ENCODE measurements at places on chromosomes 13 and 19.

DNA sequence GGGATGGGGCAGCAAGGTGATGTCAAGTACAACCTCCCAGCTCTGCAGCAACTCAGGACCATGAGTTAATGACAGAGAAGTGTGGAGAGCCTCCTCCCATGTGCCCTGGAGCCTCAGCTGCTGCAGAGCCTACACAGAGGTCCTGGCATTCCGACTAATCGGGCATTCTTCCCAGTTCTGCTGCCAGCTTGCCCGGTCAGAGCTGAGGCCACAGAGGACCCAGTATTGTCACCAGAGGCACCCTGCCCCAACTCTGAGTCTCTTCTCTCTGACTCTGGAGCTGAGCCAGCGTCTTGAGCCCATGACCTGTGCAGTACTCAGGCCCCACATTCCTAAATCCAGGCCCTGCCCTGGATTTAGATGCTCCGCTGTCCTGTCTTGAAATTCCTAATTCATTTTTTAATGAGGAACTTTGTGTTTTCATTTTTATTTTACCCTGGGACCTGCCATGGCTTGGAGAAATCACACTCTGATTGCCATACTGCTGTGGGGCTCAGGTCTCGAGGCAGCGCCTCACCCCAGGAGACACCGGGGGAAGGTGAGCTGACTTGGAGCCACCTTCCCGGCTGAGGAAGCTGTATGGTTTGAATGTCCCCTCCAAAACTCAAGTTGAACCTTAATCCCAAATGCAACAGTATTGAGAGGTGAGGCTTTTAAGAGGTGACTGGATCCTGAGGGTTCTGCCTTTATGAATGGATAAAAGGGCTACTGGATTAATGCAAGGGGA is 144.9 kb upstream of the ZNF507 start:
- DNase-seq: no peak

- no peak for DNase-seq
Observed at GRCh38 chr13:37788346-37788745, 81.2 kb downstream of the TRPC4 start.

GRCh38 chr13:113653264-113654174 is 4.5 kb downstream of the ATP4B start:
- DNase-seq: no peak

GRCh38 chr19:15498910-15499309 is 9.4 kb upstream of the CYP4F22 start:
- no peak for DNase-seq

DNA sequence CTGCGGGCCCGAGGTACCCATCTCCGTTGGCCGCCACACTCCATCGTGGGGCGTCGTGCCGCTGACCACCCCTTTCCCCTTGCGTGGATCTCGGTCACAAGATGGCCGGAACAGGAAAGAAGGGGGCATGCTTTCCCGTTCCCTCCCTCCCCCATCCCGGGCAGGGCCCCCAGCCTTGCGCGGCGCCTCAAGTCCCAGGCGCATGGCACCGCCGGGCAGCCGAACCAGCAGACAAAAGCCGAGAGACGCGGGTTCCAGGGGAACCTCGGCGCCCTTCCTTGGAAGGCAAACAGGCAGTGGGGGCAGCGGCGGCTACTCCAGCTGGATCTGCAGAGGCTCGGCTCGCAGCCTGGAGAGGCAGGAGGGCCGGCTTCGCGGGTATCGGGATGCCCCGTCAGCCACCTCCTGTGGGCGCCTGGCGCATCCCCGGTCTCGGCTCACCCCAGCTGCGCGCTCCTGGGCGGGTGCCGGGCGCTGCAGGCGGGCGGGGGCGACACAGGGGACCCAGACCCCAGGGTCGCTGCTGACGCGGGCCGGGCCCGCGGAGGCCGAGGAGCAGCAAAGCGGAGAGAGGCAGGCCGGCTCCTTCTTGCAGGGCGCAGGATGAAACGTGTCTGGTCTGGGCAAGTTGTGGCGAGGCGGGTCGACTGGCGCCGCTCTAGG is 439 bp downstream of the DZIP1 start:
- peak; percentile 48 for DNase-seq

GRCh38 chr13:47004027-47004426 is 107.2 kb upstream of the HTR2A start:
- DNase-seq: no peak

- DNase-seq: peak; percentile 100
Observed at GRCh38 chr19:16435238-16435917, 36.4 kb downstream of the EPS15L1 start.

DNA sequence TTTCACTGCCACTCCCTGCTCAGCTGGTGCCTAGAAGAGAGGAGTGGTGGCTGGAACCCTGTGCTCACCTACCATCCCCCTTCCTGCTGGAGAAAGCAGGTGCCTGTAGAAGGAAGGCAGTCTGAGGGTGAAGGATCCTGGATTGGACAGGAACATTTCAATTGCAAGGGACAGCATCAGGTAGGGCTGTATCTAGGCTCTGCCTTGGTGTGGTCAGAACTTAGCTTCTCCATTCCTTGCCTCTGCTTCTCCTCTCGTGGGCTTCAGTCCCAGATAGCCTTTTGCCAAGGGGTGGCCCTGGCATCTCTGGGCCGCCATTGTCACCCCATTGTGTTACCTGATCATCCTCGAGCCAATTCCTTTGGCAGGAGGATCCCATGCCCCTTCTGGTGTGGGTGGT is 73.2 kb upstream of the KCTD15 start:
- DNase-seq: no peak

- DNase-seq: peak; percentile 55
Observed at GRCh38 chr13:75372517-75372916, 109.5 kb downstream of the TBC1D4 start.

- DNase-seq: no peak
Observed at GRCh38 chr13:30816736-30817135, 81.4 kb downstream of the ALOX5AP start.

- no peak for DNase-seq
Observed at GRCh38 chr13:30172593-30173302, 134.6 kb downstream of the KATNAL1 start.

DNA sequence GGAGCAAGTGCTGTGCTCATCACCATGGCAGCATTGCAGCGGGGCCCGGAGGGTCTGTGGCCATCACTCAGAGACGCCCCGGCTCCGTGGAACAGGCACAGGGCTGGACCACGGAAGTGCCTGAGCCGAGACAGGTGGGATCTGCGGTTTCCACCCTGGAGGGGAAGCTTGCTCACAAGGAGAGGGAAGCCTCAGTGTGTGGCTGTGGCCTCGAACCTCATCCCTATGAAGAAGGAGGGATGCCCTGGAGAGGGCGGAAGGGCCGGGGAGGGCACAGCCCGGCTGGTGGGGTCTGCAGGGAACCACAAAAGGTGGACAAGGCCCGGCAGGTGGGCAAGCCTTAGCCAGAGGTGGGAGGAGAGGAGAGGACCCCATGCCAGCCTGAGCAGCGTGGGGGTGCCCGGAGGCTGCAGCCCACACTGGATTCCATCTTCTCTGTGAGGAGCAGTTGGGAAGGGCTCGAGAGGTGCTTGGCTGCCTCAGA is 30.4 kb upstream of the TMEM255B start:
- DNase-seq: no peak

DNA sequence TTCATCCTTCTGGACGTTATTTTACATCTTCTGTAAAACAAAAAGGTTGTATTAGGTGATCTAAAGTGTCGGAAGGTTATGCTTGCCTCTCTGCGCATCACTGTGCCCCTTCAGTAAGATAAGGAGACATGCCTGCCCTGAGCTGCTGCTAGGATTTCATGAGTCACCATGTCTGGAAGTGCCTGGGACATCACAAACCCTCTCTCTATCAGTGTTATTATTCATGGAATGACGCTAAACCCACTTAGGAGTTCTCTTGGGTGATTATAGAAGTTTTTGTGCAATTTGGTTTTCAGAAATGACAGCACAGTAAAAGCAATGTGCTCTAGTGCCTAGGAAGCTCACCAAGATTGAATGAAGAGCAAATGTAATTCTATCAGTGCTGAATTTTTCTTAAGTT is 617.7 kb downstream of the DCT start:
- peak; percentile 78 for DNase-seq

- DNase-seq: no peak
Observed at GRCh38 chr13:42279986-42280385, 8.0 kb downstream of the AKAP11 start.

DNA sequence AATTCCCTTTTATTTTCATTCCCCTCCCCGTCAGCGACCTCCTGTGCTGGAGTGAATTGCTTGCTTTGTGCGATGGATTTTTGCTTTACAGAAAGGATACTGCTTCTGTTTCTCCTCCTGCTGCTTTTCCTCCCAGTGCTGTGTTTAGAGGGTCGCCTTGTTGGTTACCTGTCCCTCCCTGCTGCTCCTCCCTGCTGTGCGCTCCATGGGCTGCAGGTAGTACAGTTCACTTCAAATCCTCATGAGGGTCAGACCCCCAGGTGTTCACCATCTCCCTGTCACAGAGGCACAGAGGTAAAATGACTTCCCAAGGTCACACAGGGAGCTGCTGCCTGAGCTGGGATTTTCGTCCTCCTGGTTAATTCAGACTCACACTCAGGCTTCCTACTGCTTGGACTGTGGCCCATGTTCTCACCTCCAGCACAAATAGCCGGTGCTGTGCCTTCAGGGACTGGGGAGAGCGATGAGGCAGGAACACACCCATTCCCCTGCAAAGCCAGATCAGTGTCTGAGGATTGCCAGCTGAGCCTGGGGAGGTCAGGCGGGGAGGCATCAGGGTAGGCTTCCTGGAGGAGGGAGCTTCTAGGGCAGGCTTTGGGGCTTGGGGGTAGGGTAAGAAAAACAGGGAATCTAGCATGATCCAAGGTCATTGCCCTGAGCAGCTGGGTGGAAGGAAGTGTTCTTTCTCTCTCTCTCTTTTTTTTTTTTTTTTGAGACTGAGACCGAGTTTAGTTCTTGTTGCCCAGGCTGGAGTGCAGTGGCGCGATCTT is 14.4 kb downstream of the BICRA start:
- no peak for DNase-seq

DNA sequence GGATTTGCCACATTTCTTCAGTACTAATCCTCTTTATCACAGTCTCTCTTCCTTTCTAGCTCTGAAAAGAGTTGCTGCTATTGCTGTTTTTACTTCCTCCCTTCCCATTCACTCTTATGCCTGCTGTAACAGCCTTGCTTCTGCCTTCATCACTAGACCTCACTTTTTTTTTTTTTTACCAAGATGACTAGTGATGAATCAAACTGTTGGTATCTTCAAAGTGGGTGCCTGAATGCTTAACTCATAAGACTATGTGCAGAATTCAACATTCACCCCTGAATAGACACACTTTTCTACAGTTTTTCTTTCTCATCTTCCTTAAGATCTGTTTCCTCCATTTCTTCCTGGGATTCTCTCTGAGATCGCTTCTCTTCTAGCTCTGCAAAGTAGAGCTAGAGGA is 217.2 kb upstream of the HTR2A start:
- peak; percentile 56 for DNase-seq

- DNase-seq: no peak
Observed at GRCh38 chr19:10404888-10405820, 1.8 kb upstream of the CDC37 start.
